ENCODE measurements at places on chromosomes 1 and 21. TPM values are rescaled to one million over a fixed set of nuclear protein-coding genes. Genes with fewer than 3 reads are reported as not detected.

The DNASE2B gene
- 0.50 TPM for total RNA-seq

DNA sequence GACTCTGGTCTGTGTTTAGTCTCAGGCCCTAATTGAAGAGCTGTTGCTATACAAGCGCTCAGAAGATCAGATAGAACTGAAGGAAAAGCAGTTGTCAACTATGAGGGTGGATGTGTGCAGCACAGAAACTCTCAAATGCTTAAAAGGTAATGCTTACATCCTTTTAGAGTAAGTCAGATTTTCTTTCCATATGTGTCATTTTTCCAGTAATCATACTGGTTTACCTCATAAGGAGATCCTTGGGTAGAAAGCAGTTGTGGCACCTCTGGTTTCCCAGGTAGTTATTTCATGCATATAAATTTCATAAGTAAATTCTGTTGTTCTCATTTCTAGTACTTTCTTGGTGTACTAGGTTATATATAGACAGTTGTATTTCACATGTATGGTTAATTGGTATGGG, 43.0 kb upstream of the TARS2 start:
- H3K4me3 ChIP-seq, result no peak overlapping the region
- peaks cover 79% of the 10 kb centered on the region for H3K36me3 ChIP-seq
- no peaks in the 10 kb centered on the region for H3K27me3 ChIP-seq
- H3K27ac ChIP-seq, result no peak overlapping the region
- DNase-seq, result no peak

- H3K4me1 ChIP-seq, result no peaks in the 10 kb centered on the region
- H3K36me3 ChIP-seq, result no peaks in the 10 kb centered on the region
- no peaks in the 10 kb centered on the region for H3K27me3 ChIP-seq
- no peak overlapping the region for H3K27ac ChIP-seq
Measured at GRCh38 chr1:77412069-77412819, 130.4 kb downstream of the AK5 start.

DNA sequence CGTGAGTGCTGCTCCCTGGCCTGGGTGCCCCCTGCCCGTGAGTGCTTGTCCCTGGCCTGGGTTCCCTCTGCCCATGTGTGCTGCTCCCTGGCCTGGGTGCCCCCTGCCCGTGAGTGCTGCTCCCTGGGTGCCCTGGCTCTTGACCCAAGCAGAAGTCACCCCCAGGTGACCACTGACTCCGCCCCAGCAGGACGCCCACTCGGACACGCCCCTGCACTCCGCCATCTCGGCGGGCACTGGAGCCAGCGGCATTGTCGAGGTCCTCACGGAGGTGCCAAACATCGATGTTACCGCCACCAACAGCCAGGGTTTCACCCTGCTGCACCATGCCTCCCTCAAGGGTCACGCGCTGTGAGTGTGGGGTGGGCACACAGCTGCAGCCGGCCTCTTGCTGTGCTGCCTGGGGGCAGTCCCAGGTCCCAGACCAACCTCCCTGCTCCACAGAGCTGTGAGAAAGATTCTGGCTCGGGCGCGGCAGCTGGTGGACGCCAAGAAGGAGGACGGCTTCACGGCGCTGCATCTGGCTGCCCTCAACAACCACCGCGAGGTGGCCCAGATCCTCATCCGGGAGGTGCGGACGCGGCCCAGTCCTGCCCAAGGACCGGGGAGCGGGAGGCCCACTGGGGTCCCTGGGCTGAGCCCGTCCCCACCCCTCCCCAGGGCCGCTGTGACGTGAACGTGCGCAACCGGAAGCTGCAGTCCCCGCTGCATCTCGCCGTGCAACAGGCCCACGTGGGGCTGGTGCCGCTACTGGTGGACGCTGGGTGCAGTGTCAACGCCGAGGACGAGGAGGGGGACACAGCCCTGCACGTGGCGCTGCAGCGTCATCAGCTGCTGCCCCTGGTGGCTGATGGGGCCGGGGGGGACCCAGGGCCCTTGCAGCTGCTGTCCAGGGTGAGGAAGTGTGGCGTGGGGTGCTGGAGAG, 3.9 kb upstream of the MMP23B start:
- H3K27me3 ChIP-seq, result no peaks in the 10 kb centered on the region
- H3K36me3 ChIP-seq, result peaks cover 4% of the 10 kb centered on the region
- DNase-seq, result peak; percentile 18
- H3K27ac ChIP-seq, result no peak overlapping the region
- H3K4me3 ChIP-seq, result no peak overlapping the region

The UTS2 gene
- total RNA-seq, result not detected

DNA sequence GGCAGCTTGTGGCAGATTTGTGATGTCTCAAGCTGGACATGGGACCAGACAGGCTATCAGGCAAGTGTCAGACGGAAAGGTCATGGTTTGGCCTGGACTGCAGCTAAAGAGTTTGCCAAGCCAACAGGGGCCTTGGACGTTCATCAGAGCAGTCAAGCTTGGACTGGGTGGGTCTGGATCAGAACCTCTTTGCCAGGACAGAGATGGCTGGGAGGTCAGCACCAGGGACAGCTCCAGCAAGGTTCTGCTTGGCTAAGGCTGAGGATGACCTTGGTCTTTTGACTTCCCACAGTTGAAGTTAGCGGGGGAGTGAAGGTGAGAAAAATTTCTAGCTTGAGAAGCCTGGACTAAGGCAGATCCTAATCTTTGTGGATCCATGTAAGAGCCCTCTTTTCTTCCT, 68.1 kb downstream of the GRIK3 start:
- H3K27me3 ChIP-seq, result peaks cover 8% of the 10 kb centered on the region
- no peak overlapping the region for H3K27ac ChIP-seq
- no peaks in the 10 kb centered on the region for H3K4me1 ChIP-seq
- H3K4me3 ChIP-seq, result no peak overlapping the region

- peak overlapping the region; percentile 89 for H3K27ac ChIP-seq
- peak overlapping the region; percentile 91 for H3K4me3 ChIP-seq
- DNase-seq, result no peak
Measured at GRCh38 chr1:113903501-113904292, 902 bp downstream of the AP4B1 start.

DNA sequence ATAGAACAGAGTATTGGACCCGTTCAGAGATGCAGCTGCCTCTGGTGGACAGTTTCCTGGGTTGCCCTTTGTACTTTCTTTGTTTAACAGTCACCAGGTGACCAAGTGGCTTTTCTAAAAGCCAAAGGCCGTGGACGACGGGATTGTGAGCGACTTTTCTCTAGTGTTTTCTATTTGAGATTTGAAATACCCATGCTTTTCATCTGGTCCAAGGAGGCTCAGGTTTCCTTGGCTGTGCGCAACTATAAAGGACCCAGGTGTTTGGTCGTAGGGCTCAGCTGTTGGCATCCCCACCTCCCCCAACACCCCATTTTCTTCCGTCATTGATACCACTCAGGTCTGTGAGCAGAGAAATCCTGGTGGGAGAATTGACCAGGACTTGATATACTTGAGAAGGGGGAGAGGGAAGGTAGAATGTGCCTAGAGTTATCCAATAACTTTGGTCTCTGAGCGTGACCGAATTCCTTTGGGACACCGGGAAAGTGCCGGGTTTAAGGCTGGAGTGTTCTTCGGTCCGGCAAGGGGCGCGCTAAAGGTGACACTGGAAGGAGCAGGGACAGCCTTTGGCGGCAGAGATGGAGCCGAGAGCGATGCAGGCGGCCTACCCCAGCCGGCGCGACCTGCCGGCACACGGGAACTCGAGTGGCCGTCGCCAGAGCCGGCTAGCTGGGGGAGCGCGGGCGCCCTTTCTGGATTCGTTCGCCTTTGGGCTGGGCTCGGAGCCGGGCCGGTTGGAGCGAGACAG, 83.4 kb upstream of the BMP8A start:
- no peak for DNase-seq
- H3K4me3 ChIP-seq, result peak overlapping the region; percentile 84
- H3K4me1 ChIP-seq, result peaks cover 60% of the 10 kb centered on the region
- no peaks in the 10 kb centered on the region for H3K27me3 ChIP-seq
- H3K27ac ChIP-seq, result peak overlapping the region; percentile 87

The TTC39A gene
- total RNA-seq, result 6.3 TPM

- no peak overlapping the region for H3K4me3 ChIP-seq
- no peaks in the 10 kb centered on the region for H3K27me3 ChIP-seq
- no peak for DNase-seq
- H3K4me1 ChIP-seq, result no peaks in the 10 kb centered on the region
- H3K36me3 ChIP-seq, result no peaks in the 10 kb centered on the region
- no peak overlapping the region for H3K27ac ChIP-seq
Measured at GRCh38 chr1:186927884-186928283, 99.1 kb downstream of the PLA2G4A start.

- peak overlapping the region; percentile 28 for H3K27ac ChIP-seq
- H3K27me3 ChIP-seq, result no peaks in the 10 kb centered on the region
- H3K4me3 ChIP-seq, result no peak overlapping the region
Measured at GRCh38 chr21:42991992-42992740, 17.8 kb downstream of the PKNOX1 start.

DNA sequence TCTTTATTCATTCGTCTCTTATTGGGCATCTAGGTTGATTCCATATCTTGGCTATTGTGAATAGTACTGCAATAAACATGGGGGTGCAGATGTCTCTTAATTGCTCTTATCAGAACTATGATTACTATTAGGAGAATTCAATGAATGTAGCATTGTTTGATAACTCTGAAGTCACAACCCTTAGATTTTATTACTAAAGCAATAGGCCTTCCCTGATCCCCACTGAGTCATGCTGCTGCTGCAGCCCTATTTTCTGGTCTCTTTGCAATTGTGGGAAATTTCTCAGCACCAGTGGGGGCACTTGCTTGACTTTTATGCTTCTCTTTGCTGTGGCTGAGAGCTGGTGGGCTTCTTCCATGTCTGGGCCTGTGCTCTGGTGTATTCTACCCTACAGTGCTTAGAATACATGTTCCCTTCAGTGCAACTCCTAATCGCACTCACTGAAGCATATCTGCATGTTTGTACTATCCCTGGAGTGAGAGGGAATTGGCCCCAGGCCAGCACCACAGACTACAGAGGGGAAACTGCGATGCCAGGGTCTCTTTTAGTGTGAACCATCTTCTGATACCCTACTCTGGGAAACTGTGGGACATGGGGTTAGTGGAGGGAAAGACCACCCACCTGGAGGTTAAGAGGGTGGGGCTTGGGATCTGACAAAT, 52.2 kb upstream of the ROR1 start:
- no peak for DNase-seq
- H3K36me3 ChIP-seq, result no peaks in the 10 kb centered on the region
- H3K4me3 ChIP-seq, result no peak overlapping the region
- H3K4me1 ChIP-seq, result no peaks in the 10 kb centered on the region
- no peaks in the 10 kb centered on the region for H3K27me3 ChIP-seq
- H3K27ac ChIP-seq, result no peak overlapping the region

The OPTC gene
- total RNA-seq, result not detected

DNA sequence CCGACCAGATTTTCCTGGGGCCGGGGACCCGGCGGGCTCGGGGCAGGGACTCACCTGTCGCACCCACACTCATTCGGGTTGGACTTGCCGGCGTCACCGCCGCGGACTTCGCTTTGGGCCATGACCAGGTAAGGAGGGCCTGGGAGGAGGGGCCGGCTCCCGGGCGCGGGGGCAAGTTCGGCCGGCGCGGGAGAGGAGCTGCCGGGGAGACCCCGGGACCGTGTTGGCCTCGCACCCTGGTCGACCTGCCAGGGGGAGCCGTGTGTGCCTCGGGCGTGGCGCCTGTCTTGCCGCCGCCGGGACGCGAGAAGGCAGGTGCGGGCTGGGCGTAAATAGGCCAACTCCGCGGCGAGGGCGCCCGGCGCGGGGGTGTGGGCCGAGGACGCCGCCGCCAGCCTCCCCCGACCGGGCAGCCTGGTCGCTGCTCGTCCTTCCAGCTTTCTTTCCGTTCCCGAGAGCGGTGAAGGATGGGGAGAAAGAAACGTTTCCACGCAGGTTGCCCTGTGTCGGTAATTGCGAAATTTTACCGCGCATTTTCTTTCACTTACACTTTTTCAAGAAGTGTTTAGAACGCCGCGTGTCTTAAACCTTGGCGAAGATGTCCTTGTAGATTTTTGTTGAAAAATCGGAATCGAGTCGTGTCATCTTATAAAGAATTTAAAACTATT, 558 bp downstream of the USP1 start:
- peak overlapping the region; percentile 98 for H3K27ac ChIP-seq
- H3K27me3 ChIP-seq, result no peaks in the 10 kb centered on the region
- H3K36me3 ChIP-seq, result peaks cover 24% of the 10 kb centered on the region
- H3K4me3 ChIP-seq, result peak overlapping the region; percentile 84

The CDK18 gene
- total RNA-seq, result 5.0 TPM

- no peaks in the 10 kb centered on the region for H3K36me3 ChIP-seq
- DNase-seq, result no peak
- H3K4me3 ChIP-seq, result no peak overlapping the region
Measured at GRCh38 chr1:37338658-37339057, 135.7 kb upstream of the ZC3H12A start.

- no peak for DNase-seq
- H3K27me3 ChIP-seq, result no peaks in the 10 kb centered on the region
- peaks cover 5% of the 10 kb centered on the region for H3K36me3 ChIP-seq
- peaks cover 7% of the 10 kb centered on the region for H3K4me1 ChIP-seq
Measured at GRCh38 chr1:179923029-179923428, 31.6 kb upstream of the CEP350 start.

- H3K27ac ChIP-seq, result no peak overlapping the region
- no peaks in the 10 kb centered on the region for H3K27me3 ChIP-seq
- H3K4me3 ChIP-seq, result no peak overlapping the region
- no peak for DNase-seq
Measured at GRCh38 chr1:105419030-105419429, 1637.4 kb upstream of the PRMT6 start.

- no peak overlapping the region for H3K27ac ChIP-seq
- DNase-seq, result no peak
- H3K4me1 ChIP-seq, result no peaks in the 10 kb centered on the region
- no peaks in the 10 kb centered on the region for H3K36me3 ChIP-seq
- H3K27me3 ChIP-seq, result no peaks in the 10 kb centered on the region
- no peak overlapping the region for H3K4me3 ChIP-seq
Measured at GRCh38 chr1:17201201-17202021, 3.5 kb upstream of the PADI1 start.

The IRF2BP2 gene
- 95.4 TPM for total RNA-seq

DNA sequence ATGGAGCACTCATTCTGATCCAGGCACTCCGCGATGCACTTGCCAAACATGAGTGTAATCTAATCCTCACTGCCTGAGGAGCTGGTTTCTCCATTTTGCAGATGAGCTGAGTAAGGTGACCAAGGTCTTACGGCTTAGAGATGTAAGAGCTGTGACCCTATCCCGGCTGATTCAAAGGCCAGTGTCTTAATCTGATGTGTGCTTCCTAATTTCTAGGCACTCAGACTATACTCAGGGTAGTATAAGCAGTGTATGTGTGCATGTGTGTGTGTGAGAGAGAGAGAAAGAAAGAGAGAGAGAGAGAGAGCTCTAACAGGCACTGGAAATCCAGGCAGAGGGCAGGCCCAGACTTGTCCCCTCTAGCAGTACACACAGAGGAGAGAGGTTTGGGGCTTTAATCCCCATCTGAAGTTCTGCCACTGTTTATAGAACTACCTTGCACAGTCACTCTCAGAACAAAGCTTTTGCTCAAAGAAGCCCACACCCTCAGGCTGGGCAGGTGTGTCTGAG, 188.2 kb downstream of the ZBTB18 start:
- H3K27me3 ChIP-seq, result no peaks in the 10 kb centered on the region
- H3K4me1 ChIP-seq, result peaks cover 8% of the 10 kb centered on the region
- no peaks in the 10 kb centered on the region for H3K36me3 ChIP-seq
- DNase-seq, result no peak
- peak overlapping the region; percentile 55 for H3K27ac ChIP-seq
